Fibroblast of skin of left quadriceps (primary cell): ENCODE measurements at places on chromosomes 13 and 19.

DNA sequence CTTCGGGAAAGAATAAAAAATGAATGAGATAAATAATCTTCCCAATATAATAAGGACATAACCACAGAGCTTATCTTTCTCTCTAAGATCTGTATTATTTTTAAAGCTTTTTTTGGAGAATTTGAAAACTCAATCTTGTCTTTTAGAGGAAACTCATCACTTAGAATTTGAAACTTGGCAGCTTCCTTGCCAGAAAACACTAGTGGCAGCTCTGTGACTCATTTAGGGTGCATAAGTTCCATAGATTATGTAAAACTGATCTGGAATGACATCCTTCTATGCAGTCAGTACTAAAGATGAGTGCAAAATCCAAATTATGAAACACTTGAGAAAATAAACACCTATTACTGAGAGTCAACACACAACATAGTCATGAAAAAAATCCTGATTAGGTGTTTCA lies 848.0 kb downstream of the DACH1 start:
- DNase-seq = no peak

GRCh38 chr13:25945596-25945995 lies 106.2 kb downstream of the SHISA2 start:
- no peak for DNase-seq

DNA sequence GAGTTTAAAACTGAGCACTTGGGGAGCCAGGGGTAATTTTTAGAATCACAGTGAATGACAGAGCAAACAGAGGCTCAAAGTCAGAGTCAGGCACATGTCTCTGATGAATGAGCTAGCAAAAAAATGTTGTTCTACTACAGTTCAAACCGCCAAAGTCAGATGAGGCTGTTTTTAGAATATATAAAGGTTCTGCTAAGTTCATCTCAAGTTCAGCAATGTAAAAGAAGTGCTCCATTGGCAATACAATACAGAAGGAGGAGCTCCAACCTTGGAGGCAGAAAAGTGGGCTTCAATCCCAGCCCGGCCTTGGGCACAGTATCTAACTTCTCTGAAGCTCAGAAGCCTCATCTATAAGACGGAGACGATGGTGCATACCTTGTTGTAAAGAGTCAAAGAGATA lies 70.1 kb upstream of the IPO5 start:
- DNase-seq = no peak

DNA sequence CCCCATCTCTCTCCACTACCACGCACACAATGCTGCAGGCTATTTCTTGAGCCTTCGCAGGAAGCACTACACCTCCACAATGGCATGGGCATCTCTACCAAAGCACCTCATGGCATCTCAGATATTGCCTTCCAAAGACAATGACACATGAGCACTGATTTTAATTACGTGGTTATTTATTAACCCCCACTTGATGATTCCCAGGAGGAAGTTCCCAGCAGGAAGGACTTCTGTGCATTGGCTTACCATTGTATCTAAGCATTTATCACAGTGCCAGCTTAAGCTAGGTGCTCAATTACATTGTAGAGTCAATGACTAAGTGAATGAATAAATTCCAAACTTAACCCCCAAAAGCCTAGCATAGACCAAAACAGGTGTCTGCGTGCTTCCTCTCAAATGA lies 101.4 kb downstream of the ABCC4 start:
- DNase-seq = no peak

- DNase-seq = no peak
These were observed 74.1 kb downstream of the DCLK1 start for GRCh38 chr13:36057041-36057440.

- no peak for DNase-seq
These were observed at the start of gene MUC16 for GRCh38 chr19:9009935-9010651. Gene MUC16, minus strand, starts transcription at chr19:9010409.

GRCh38 chr19:18172331-18173053 lies 1.1 kb upstream of the IFI30 start:
- DNase-seq = no peak

- no peak for DNase-seq
These were observed 534 bp downstream of the STK24 start for GRCh38 chr13:98576200-98576945.

GRCh38 chr19:33796164-33796875 lies at the start of gene KCTD15:
Gene KCTD15, plus strand, starts transcription at chr19:33796870. Its CDS starts 3,585 bp downstream, at chr19:33800455.
- no peak for DNase-seq
